ENCODE measurements at places on chromosomes 2 and 18. TPM values are rescaled to one million over a fixed set of nuclear protein-coding genes. Genes with fewer than 3 reads are reported as not detected.

The MC4R gene
- total RNA-seq = not detected

The TSGA10 gene
- total RNA-seq = 8.1 TPM

- no peak overlapping the region for H3K4me3 ChIP-seq
- no peaks in the 10 kb centered on the region for H3K36me3 ChIP-seq
- no peak overlapping the region for H3K27ac ChIP-seq
- no peak for DNase-seq
Measured at GRCh38 chr2:176768185-176768584, 444.4 kb upstream of the HNRNPA3 start.

GRCh38 chr2:52097071-52097470 is 1065.1 kb upstream of the NRXN1 start:
- no peaks in the 10 kb centered on the region for H3K27me3 ChIP-seq
- no peak for DNase-seq
- H3K4me1 ChIP-seq = no peaks in the 10 kb centered on the region
- H3K36me3 ChIP-seq = no peaks in the 10 kb centered on the region
- H3K27ac ChIP-seq = no peak overlapping the region

GRCh38 chr2:140136861-140137260 is 1356.7 kb upstream of the NXPH2 start:
- H3K4me1 ChIP-seq = no peaks in the 10 kb centered on the region
- no peak overlapping the region for H3K27ac ChIP-seq
- no peaks in the 10 kb centered on the region for H3K27me3 ChIP-seq
- DNase-seq = no peak
- H3K36me3 ChIP-seq = no peaks in the 10 kb centered on the region

DNA sequence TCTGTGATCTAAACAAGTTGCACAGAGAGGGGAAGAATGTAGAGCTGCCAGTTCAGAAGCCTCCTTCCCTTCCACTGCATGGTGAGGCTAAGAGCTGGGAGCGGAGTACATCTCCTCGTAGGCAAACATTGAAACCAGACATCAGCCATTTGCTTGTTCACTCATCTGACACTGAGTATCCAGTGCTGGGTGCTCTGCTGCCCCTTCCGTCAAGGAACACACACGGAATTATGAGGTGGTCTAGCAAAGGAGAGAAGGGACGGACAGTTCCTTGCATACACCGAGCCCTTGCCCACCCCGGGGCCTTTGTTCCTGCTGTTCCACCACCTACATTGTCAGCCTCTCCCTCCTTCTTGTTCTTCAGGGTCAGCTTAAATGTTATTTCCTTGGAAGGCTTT is 44.6 kb downstream of the SLC4A1AP start:
- H3K36me3 ChIP-seq = no peaks in the 10 kb centered on the region
- peaks cover 11% of the 10 kb centered on the region for H3K4me1 ChIP-seq
- H3K4me3 ChIP-seq = no peak overlapping the region
- no peak for DNase-seq
- H3K27ac ChIP-seq = no peak overlapping the region

DNA sequence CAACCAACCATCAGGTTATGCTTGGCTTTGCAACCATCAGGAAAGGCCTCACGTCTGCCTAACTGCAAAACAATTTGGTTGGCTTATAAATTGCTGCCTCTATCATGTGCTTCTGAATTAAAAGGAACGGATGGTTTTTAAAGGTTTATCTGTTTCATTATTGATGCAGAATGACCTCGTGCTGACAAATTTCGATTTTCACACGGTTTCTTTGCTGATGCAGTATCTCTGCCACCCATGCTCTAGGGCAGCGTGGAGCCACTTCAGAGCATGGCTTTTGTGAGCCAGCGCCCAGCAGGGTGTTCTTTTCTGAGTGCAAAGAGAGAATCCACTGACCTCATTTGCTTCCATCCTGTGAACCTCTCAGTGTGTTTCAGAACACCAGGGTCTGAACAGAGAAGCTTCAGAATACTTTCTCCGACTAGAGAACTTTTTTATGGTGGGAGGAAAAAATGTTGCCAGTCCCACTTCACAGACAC is 143.1 kb upstream of the L3MBTL4 start:
- no peak overlapping the region for H3K4me3 ChIP-seq
- DNase-seq = no peak
- H3K27ac ChIP-seq = no peak overlapping the region
- H3K4me1 ChIP-seq = no peaks in the 10 kb centered on the region
- H3K36me3 ChIP-seq = no peaks in the 10 kb centered on the region
- H3K27me3 ChIP-seq = no peaks in the 10 kb centered on the region

GRCh38 chr2:231110551-231110950 is 14.3 kb downstream of the HTR2B start:
- no peak overlapping the region for H3K4me3 ChIP-seq
- H3K27ac ChIP-seq = no peak overlapping the region
- no peaks in the 10 kb centered on the region for H3K4me1 ChIP-seq

All from activated CD4-positive, alpha-beta T cell treated with anti-CD3 and anti-CD28 coated beads, Interleukin-2, amount 10 ng/mL, durations not matched to agents 7 days and 5 days (primary cell).